A549 treated with Hydrocortisone at 1 μM for 4 hours (cell line): ENCODE measurements at places on chromosomes 16 and 17. TPM values are rescaled to one million over a fixed set of nuclear protein-coding genes. Genes with fewer than 3 reads are reported as not detected.

The ROGDI gene
- 11.2 to 14.4 TPM (median 13.6 TPM) in 5 replicates for total RNA-seq

The VMO1 gene
- total RNA-seq, result 0.41 to 1.1 TPM (median 0.74 TPM) in 5 replicates

The AANAT gene
- total RNA-seq, result 0.22 to 0.49 TPM (median 0.32 TPM) in 5 replicates

The TAT gene
- total RNA-seq, result 0.03 to 0.06 TPM (median 0.05 TPM) in 4 of 5 replicates, not detected in the other

The FBXO31 gene
- 22.3 to 27.1 TPM (median 25.8 TPM) in 5 replicates for total RNA-seq

The MEIOC gene
- 1.2 to 2.8 TPM (median 2.4 TPM) in 5 replicates for total RNA-seq

The CFAP97D1 gene
- 0.02 to 0.03 TPM (median 0.03 TPM) in 3 of 5 replicates, not detected in the others for total RNA-seq

The P2RX5 gene
- total RNA-seq, result 19.9 to 24.4 TPM (median 23.6 TPM) in 5 replicates

The TSNAXIP1 gene
- 0.31 to 0.78 TPM (median 0.48 TPM) in 5 replicates for total RNA-seq

The C16orf74 gene
- 11.3 to 17.5 TPM (median 15.4 TPM) in 5 replicates for total RNA-seq

The FBXW10B gene
- 1.9 to 3.2 TPM (median 2.7 TPM) in 5 replicates for total RNA-seq

The CLEC3A gene
- total RNA-seq, result not detected in 5 replicates

The TBC1D28 gene
- not detected in 5 replicates for total RNA-seq

The AATK gene
- 0.29 to 0.64 TPM (median 0.50 TPM) in 5 replicates for total RNA-seq

The RHBDL1 gene
- 0.63 to 1.6 TPM (median 1.1 TPM) in 5 replicates for total RNA-seq

The PRAC1 gene
- total RNA-seq, result not detected in 5 replicates

The SHISA6 gene
- not detected in 5 replicates for total RNA-seq

The WNT9B gene
- total RNA-seq, result not detected in 5 replicates
